ENCODE measurements at places on chromosomes 13 and 19.

GRCh38 chr19:49403404-49404187 lies 15.5 kb downstream of the KASH5 start:
- H3K27ac ChIP-seq, result no peak overlapping the region
- no peak overlapping the region for H3K4me3 ChIP-seq
- H3K36me3 ChIP-seq, result no peaks in the 10 kb centered on the region
- no peaks in the 10 kb centered on the region for H3K27me3 ChIP-seq
- no peak for DNase-seq

DNA sequence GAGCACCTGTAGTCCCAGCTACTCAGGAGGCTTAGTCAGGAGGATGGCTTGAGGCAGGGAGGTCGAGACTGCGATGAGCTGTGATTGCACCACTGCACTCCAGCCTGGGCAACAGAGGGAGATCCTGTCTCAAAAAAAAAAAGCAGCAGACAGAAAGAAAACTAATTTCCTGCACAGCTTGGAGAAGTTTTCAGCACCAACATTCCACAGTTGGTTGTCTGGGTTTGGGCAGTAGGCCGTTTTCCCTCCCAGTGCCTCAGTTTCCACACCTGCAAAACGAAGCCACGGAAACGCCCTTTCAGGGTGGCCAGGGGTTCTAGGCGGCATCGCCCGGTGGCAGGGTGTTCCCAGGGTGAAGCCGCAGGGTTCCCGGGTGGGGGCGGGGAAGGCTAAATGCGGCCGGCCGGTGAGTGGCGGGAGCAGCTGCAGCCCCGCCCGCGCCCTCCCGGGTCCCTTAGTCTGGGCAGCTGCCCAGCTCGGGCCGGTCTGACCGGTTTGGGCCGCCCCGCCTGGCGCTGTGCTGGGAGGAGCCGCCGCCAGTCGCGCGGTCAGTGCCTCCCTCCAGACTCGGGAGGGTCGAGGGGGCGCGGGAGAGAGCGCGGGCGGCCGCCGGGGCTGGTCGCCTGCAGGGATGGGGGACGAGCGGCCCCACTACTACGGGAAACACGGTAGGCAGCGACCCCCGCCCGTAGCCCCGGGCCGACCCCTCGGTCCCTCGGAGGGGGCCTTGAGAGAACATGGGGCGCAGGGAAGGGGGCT lies at the start of gene SLC44A2:
Gene SLC44A2 (plus strand): TSS at position 551 of the 759 bp plus-strand sequence. CDS start 81 bp downstream, at position 632.
- H3K27me3 ChIP-seq, result no peaks in the 10 kb centered on the region
- H3K27ac ChIP-seq, result peak within 1 kb of the TSS; percentile 74
- H3K4me3 ChIP-seq, result peak within 1 kb of the TSS; percentile 27

DNA sequence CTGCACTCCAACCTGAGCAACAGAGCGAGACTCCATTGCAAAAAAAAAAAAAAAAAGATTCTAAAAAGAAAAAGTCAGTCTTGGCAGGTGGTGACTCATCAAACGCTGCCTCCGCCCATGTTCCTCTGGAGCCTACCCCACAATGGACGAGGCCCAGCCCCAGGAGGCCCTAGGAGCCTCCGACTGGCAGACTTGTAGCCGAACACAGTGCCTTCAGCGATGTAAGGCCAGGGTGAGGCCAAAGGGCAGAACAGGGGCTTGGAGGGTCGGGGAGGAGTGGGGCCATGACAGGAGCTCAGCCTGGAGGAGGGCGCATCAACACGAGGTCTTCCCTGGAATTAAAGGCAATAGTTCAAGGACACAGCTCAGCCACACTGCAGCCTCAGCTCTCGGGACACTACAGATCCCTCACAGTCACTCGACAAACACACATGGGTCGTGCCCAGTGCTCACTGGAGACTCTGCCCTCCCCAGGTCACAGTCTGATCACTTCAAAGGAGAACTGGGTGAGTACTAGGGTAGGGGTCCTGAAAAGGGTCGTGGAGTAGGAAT lies 5.1 kb downstream of the USE1 start:
- no peak overlapping the region for H3K27ac ChIP-seq
- no peak for DNase-seq
- H3K4me3 ChIP-seq, result no peak overlapping the region
- H3K36me3 ChIP-seq, result peaks cover 31% of the 10 kb centered on the region
- no peaks in the 10 kb centered on the region for H3K27me3 ChIP-seq
- H3K4me1 ChIP-seq, result no peaks in the 10 kb centered on the region

GRCh38 chr13:95474992-95475391 lies 77.5 kb upstream of the CLDN10 start:
- no peaks in the 10 kb centered on the region for H3K27me3 ChIP-seq
- H3K36me3 ChIP-seq, result no peaks in the 10 kb centered on the region
- H3K4me1 ChIP-seq, result no peaks in the 10 kb centered on the region

DNA sequence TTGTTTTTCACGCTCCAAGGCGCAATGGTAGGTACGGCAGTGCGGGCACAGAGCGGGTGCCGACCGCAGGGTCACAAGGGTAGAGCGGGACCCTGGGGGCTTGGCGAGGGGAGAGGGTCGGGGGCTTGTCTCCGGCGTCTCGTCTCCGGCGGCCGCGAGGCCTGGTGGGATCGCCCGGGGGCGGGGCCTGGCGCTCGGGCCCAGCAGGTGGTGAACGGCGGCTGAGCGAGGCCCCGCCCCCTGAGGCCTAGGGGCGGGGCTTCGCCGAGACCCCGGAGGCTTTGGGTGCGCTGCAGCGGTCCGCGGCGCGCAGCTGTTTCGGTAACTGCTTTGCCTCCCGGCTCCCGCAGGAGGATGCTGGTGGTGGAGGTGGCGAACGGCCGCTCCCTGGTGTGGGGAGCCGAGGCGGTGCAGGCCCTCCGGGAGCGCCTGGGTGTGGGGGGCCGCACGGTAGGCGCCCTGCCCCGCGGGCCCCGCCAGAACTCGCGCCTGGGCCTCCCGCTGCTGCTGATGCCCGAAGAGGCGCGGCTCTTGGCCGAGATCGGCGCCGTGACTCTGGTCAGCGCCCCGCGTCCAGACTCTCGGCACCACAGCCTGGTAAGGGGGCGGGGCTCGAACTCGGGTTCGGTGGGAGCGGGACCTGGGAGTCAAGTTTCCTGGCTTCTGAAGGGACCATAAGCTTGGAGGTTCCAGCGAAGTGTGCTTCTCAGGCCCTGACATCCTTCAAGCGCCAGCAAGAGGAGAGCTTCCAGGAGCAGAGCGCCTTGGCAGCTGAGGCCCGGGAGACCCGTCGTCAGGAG lies at the start of gene TSEN34:
Gene TSEN34 (plus strand): TSS at position 298 of the 800 bp plus-strand sequence. CDS start 57 bp downstream, at position 355.
- no peaks in the 10 kb centered on the region for H3K36me3 ChIP-seq
- peaks cover 12% of the 10 kb centered on the region for H3K4me1 ChIP-seq
- peak; percentile 95 for DNase-seq
- H3K4me3 ChIP-seq, result peak within 1 kb of the TSS; percentile 93
- peak within 1 kb of the TSS; percentile 100 for H3K27ac ChIP-seq

DNA sequence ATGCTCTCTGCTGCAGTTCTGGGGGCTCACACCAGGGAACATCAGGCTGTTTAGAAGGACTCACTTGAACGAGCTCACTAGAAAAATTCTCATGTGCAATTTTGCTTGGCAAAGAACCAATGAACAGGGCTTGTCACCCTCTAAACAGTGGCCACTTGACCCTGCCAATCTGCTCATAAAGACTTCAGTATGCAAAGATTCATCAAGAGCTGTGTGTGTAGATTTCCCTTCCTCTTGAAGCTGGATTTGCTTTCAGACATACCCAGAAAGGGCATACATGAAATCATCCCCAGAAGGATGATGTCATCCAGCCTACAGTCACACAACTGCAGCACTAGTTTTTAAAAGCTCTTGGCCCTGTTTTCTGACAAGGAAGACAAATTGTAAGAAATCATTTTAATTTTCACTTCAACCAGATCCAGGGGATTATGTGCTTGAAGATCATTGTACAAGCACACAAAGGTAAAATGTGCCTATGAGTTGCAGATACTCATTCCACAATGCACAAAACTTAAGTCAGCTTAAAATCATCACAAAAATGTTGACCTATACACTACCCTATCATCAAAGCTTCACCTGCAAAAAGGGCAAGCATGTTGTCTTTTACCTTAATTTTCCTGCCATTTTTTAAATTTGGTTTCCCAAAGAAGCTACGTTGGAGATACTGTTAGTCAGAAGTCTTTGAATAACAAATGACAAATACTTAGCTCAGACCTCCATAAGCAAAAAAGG lies 5.2 kb upstream of the STK24 start:
- no peaks in the 10 kb centered on the region for H3K27me3 ChIP-seq
- H3K4me1 ChIP-seq, result peaks cover 7% of the 10 kb centered on the region
- H3K36me3 ChIP-seq, result no peaks in the 10 kb centered on the region
- H3K4me3 ChIP-seq, result no peak overlapping the region
- H3K27ac ChIP-seq, result no peak overlapping the region
- no peak for DNase-seq

DNA sequence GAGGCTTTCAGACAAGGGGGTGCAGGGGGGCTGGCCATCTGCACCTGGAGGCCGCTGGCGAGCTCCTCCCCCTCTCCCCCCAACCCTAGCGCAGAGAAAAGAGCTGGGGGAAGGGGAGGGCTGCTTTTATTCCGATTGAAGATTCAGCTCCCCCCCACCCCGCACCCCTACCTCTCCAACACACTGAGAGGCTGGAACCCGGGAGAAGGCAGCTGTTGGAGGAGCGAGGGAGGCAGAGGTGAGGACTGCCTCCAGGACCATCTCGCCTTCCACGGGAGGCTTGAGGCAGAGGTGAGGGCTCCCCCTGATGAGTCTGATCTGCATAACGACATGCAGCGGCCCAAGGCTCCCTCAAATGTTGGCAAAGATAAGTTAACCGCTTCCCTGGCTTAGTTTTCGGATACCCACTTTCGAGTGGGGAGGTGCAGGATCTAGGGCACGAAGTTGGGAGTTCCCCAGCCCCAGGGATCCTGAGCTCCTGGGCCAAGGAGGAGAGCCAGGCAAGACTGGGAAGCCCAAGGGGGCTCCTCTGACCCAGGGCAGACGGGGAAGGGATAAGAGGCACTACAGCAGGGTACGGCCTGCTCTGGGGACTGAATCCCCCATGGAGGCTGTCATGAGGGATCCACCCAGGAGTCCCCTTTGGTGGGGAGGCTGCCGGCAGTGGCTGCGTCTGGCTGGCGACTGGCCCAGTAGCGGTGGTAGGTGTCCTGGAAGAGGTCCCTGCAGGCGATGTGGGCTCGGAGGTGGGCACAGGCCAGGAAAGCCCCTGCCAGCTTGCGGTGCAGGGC lies 1.2 kb upstream of the NUMBL start:
- H3K27me3 ChIP-seq, result no peaks in the 10 kb centered on the region
- no peak overlapping the region for H3K4me3 ChIP-seq
- peak; percentile 25 for DNase-seq
- no peaks in the 10 kb centered on the region for H3K36me3 ChIP-seq
- H3K27ac ChIP-seq, result peak overlapping the region; percentile 79
- peaks cover 4% of the 10 kb centered on the region for H3K4me1 ChIP-seq

GRCh38 chr19:12766051-12766521 lies 9.3 kb downstream of the HOOK2 start:
- no peaks in the 10 kb centered on the region for H3K27me3 ChIP-seq
- peak; percentile 94 for DNase-seq
- H3K4me3 ChIP-seq, result peak overlapping the region; percentile 26

DNA sequence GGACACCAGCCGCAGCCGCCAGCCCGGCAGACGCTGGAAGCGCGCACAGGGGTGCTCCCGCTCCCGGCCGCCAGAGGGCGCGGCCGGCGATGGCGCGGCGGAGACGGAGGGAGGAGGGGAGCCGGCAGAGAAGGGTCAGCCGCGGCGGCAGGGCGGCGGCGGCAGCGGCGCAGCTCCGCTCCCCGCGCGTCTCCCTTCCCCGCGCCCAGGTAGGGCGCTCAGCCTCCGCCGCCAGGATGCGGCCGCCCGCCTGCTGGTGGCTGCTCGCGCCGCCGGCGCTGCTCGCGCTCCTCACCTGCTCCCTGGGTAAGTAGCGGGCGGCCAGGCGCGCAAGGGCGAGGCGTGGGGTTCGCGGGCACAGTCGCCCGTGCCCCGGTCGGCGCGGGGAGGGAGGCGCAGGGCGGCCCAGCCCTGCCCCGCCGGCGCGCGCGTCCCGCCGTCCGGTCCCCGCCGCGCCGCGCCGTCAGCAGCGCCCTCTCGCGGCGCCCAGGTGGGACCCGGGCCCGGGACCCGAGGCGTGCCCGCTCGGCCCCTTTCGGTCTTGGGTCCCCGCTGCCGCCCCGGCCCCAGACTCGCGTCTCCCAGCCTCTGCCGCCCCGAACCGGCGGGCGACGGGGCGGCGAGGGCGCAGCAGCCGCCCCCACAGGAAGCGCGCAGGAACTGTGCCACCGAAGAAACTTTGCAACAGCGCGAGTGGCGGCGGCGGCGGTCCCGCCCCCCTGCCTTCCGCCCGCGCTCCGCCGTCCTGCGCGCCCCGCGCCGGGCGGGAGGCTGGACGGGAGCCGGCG lies at the start of gene B3GLCT:
Gene B3GLCT (plus strand): TSS at position 127 of the 788 bp plus-strand sequence. CDS start 110 bp downstream, at position 237.
- no peaks in the 10 kb centered on the region for H3K27me3 ChIP-seq
- peak within 1 kb of the TSS; percentile 95 for H3K4me3 ChIP-seq
- H3K27ac ChIP-seq, result peak within 1 kb of the TSS; percentile 97
- no peaks in the 10 kb centered on the region for H3K4me1 ChIP-seq
- no peaks in the 10 kb centered on the region for H3K36me3 ChIP-seq
- peak; percentile 89 for DNase-seq

GRCh38 chr13:91745967-91746366 lies 347.5 kb downstream of the GPC5 start:
- H3K27ac ChIP-seq, result no peak overlapping the region
- DNase-seq, result no peak
- H3K27me3 ChIP-seq, result no peaks in the 10 kb centered on the region
- H3K4me3 ChIP-seq, result no peak overlapping the region

GRCh38 chr19:37902668-37903067 lies 3.7 kb downstream of the WDR87 start:
- H3K27ac ChIP-seq, result no peak overlapping the region
- H3K4me3 ChIP-seq, result no peak overlapping the region
- H3K36me3 ChIP-seq, result no peaks in the 10 kb centered on the region
- DNase-seq, result peak; percentile 88
- H3K27me3 ChIP-seq, result no peaks in the 10 kb centered on the region
- H3K4me1 ChIP-seq, result no peaks in the 10 kb centered on the region

- no peak for DNase-seq
- no peaks in the 10 kb centered on the region for H3K4me1 ChIP-seq
- H3K27me3 ChIP-seq, result no peaks in the 10 kb centered on the region
- H3K36me3 ChIP-seq, result no peaks in the 10 kb centered on the region
These were observed 10.3 kb downstream of the CBARP start for GRCh38 chr19:1227304-1228054.

GRCh38 chr13:71316792-71317363 lies 550.1 kb downstream of the DACH1 start:
- no peaks in the 10 kb centered on the region for H3K27me3 ChIP-seq
- no peak overlapping the region for H3K27ac ChIP-seq
- no peaks in the 10 kb centered on the region for H3K4me1 ChIP-seq
- DNase-seq, result no peak
- H3K4me3 ChIP-seq, result no peak overlapping the region

GRCh38 chr13:33259296-33259695 lies 26.3 kb downstream of the STARD13 start:
- no peaks in the 10 kb centered on the region for H3K36me3 ChIP-seq
- H3K27ac ChIP-seq, result peak overlapping the region; percentile 52
- H3K4me3 ChIP-seq, result no peak overlapping the region
- H3K4me1 ChIP-seq, result peaks cover 20% of the 10 kb centered on the region

DNA sequence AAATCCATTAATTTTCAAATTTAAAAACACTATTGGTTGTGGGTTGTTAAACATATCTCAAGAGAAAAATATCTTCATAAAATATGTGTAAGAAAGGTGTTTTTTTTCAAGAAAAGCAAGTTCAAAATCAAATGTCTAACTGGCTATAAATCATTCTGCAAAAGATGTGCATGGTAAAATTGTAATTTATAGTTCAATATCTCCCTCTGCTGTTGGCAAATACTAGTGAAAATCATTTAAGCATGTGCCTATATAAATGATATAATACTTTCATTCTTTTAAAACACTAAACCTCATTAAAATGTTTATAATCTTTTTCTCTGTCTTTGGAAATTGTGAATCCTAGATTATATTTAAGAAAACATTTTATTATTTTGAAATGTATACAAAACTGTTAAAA lies 17.2 kb upstream of the SLITRK6 start:
- no peaks in the 10 kb centered on the region for H3K36me3 ChIP-seq
- H3K4me1 ChIP-seq, result no peaks in the 10 kb centered on the region
- no peak overlapping the region for H3K4me3 ChIP-seq
- no peak for DNase-seq
- H3K27ac ChIP-seq, result no peak overlapping the region

All from Peyer's patch (tissue), 4 donors.